ENCODE measurements at places on chromosomes 12 and 14.

DNA sequence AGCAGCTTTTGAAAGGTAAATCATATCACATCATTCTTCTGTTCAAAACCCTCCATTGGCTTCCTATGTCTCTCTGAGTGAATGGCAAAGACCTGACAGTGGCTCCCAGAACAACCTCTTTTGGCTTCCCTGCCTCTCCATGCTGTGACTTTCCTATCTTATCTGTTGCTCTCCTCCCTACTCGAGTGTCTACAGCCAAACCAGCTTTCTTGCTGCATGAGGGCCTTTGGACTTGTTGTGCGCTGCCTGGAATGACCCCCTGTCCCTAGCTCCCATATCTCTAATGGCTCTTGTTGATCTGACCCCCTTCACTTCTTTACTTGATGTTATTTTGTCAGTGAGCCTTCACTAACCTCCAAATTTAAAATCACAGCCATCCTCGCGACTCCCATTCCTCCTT is 2.5 kb downstream of the SYNE2 start:
- DNase-seq: no peak

DNA sequence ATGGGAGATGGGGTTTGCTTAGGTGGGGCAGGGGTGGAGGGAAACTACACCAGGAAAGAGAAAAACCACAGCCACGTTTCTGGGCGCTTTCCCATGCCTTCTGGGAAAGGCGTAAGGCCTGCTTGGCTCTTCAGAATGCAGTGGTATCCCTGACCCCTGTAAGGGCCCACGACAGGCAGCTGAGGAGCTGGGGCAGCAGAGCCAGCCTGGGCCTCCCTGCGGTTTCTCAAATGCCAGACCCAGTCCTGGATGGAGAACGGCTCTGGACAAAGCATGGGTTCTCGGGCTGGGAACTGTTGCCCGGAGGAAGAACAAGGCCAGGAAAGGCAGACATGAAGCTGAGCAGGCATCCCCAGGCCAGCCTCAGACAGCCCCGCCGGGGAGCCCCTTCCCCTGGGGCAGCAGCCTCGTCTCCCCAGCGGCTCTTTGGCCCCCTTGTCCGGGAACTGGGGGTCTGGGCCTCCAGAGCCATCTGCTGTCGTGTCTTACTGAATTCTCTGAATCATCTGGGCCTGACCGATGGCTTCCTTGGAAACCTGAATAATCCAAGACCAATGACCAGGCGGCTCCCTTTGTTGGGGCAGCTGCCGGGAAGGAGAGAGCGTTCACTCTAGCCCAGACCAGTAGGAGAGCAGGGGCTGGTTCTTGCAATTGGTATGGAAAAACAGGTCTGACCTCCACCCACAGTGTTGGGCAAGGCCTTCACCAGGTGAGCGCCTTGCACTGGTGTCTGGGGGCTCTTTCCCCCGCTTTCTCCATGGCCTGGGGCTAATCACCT is 64.0 kb upstream of the RIN3 start:
- no peak for DNase-seq

GRCh38 chr12:127459687-127460086 is 807.3 kb upstream of the TMEM132C start:
- DNase-seq: no peak

DNA sequence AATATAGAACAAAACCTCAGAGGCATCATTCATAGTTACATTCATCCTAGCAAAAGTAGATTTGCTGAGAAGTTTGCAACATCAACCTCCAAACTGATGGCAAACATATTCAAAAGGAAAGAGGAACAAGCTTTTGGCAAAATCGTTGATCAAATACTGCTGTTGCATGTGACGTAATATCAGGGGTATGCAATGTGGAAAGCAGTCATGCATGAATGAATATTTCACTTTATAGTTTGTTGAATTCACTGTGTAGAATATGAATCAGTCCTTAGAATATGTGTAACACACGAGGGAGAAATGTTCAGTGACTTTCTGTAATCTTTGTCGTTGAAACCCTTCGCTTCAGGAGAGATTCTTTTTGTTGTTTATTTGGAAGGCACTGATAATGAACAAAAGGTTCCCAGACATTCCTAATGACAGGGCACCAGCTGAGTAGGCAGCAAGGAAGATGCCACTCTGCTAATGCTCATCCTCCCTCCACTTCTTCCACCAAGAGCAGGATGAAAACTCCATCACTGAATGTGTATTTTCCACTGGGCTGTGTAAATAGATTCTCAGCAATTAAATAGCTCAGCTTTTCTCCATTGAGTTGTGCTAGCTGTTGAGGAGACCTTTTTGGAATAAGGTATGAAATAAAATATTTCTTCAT is 126.1 kb downstream of the PELI2 start:
- DNase-seq: peak; percentile 23

- no peak for DNase-seq
Observed at GRCh38 chr14:69848903-69849391, 30.3 kb upstream of the SMOC1 start.

Measured in brain microvascular endothelial cell (primary cell).